ENCODE measurements at places on chromosomes 16 and 17. TPM values are rescaled to one million over a fixed set of nuclear protein-coding genes. Genes with fewer than 3 reads are reported as not detected.

Gene GPR179
- polyA plus RNA-seq, result 0.14 TPM

Gene HIGD1B
- polyA plus RNA-seq, result 1.1 TPM

Gene ZNF385C
- polyA plus RNA-seq, result 7.6 TPM

Gene KRT9
- not detected for polyA plus RNA-seq

Gene TOM1L1
- 97.0 TPM for polyA plus RNA-seq
